ENCODE measurements at places on chromosomes 7 and 10.

DNA sequence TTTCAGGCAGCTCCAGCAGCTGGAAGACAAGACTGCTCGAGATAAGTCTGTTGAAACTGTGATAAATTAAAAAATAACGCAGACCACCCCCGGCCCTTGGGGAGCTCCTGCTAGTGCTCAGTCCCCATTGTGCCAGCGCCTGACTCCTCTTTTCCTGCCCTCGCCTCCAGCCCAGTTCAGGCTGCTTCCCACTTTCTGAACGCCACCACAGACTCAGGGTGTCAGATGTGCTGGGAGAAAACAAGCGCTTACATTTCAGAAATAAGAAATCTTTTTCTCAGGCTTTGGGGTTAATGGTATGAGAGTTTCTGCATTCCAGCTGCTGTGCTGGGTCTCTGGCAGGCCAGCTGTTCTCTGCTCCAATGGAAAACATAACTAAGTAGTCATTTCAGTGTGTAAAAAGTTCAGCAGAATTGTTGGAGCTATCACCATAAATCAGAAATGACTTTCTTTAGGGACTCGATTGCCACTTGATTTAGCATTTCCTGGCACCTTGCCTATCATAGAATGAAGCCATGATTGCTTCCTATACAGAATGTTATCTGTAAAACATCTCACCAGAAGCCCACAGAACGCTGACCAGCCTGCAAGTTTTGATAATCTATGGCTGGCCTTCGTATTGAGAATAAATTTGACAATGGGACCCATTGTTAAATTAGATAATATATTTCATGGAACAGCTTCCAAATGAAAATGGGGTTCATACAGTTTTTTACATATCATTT is 257.0 kb upstream of the ZNF32 start:
- no peak for DNase-seq

GRCh38 chr7:105776986-105777910 is 99.2 kb downstream of the ATXN7L1 start:
- no peak for DNase-seq

DNA sequence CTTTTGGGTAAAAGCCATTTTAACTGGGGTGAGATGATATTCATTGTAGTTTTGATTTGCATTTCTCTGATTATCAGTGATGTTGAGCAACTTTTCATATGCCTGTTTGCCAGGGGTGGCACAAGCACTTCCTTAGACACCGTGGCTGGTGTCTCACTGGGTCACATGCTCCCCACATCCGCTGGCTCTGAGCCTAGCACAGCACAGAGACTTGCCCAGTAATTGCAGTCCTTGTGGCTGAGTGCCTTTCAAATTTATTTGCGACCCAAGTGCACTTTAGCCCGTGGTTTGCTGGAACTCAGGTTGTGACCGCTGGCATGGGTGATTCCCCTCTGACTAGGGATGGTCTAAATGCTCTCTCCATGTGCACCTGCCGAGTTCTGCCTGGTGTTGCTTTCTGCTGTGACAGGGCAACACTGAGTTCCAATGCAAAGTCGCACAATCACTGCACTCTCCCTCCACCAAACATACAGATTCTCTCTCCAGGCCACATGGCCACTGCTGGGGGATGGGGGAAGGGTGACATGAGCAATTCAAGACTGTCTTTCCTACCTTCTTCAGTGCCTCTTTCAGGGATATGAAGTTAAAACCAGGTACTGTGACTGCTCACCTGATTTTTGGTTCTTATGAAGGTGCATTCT is 66.5 kb downstream of the ZNF277 start:
- DNase-seq, result no peak

DNA sequence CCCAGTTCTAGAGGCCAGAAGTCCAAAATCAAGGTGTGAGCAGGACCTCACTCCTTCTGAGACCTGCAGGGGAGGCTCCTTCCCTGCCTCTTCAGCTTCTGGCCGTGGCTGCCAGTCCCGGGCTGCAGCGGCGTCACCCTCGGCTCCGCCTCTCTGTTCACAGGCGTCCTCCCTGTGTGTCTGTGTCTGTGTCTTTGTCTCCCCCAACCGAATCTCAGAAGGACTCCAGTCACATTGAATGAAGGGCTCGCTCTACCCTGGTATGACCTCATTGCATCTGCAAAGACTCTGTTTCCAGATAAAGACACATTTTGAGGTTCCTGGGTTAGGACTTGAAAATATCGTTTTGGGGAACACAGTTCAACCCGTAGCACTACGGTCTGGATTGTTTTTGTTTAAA is 33.1 kb upstream of the GALNT11 start:
- peak; percentile 11 for DNase-seq
